Frontal cortex (tissue), 4 donors: ENCODE measurements at places on chromosomes 1 and 21. TPM values are rescaled to one million over a fixed set of nuclear protein-coding genes. Genes with fewer than 3 reads are reported as not detected.
A peak's percentile ranks its signal among the peaks of the same experiment; 100 is the strongest.

Gene HSPB7
- total RNA-seq: not detected

DNA sequence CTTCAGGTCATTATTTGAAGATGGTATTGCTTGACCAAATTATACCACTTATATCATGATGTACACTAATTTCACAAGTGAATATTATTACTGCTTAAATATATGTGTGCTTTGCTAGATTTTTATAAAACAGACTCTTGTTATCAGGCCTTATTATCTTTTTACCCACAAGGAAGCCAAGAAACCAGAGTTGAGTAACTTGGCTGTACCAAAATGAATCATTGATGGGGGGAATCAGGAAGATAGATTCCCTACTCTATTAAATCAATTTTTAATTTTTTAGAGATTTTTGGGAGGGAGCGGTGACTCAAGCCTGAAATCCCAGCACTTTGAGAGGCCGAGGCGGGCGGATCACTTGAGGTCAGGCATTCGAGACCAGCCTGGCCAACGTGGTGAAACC, 16.0 kb upstream of the SCCPDH start:
- DNase-seq: no peak

Gene LCE1A
- not detected for total RNA-seq

Gene RHCE
- under 0.01 TPM for total RNA-seq

DNA sequence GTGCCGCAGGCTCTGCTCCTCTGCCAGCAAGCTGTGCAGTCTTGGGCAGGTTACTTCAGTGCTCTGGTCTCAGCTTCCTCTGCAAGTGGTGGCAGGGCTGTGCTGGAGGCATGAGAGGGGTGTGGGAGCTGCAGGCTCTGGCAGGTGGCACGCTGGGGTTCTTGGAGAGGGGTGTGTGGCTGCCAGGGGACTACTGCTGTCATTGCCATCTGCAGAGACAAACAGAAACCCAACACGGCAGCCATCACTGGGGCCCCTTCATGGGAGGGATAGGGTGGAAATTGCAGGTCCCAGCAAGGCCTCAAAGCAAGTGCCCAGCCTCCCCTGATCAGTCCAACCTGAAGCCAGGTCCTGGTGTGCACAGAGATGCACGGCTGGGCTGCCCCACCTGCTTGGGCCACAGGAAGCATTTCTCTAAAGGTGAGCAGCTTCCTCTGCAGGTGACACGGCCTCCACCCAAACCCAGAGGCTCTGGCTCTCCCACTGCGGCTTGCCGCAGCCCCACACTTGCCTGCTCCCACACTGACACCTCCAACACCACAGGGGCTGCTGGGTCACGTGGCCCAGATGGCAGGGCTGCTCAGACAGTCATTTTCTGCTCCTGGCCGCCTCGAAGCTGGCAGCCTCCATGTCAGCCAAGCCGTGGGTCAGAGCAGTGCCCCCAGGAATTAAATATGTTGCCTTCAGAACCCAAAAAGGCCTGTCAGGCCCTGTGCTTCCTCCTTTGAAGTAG, 4.1 kb upstream of the COL6A2 start:
- DNase-seq: no peak

Gene MTF2
- 64.4 TPM for total RNA-seq

Gene PTGS2
- total RNA-seq: 2.4 TPM

GRCh38 chr1:203368624-203369451, 17.9 kb upstream of the FMOD start:
- DNase-seq: no peak

Gene ADAMTS4
- 0.41 TPM for total RNA-seq

DNA sequence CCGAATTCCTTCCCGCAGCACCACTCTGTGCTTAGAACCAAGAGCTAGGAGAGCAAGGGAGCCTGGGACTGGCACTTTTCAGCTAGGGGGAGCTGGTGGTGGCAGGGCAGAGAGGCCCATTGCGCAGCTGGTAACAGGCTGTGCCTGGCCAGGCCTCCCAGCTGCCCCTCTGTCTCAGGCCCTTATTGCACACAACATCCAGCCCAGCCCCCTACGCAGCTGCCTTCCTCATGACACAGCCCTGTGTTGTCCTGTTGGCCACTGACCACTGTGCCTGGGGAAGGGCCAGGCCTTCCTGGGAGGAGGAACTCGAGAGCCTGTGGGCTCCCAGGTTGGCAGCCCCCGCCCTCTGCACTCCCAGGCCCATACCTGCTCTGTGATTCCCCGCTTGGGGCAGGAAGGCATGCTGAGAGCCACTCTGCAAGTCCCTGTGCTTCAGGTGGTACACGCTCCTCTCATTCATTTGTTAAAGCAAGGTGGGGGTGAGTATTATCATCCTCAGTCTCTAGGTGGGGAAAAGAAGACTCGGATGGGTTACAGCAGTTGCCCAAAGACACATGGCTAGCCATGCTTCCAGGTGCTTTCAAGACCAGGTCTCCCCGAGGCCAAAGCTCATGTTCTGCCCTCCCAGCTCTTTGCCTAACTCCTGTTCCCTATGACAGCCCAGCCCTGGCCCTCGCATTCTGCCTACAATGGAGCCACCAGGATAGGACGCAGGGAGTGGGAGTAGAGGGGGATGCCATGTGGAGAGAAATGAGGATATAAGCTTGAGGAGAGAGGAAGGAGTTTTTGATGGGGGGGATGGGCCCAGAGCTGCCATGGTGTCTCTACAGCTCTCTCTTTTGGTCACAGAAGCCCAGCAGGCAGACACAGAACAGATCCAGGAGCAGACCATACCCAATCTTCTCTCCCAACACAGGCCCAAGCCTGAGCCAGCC, 81.8 kb downstream of the TMEM53 start:
- peak; percentile 48 for DNase-seq

DNA sequence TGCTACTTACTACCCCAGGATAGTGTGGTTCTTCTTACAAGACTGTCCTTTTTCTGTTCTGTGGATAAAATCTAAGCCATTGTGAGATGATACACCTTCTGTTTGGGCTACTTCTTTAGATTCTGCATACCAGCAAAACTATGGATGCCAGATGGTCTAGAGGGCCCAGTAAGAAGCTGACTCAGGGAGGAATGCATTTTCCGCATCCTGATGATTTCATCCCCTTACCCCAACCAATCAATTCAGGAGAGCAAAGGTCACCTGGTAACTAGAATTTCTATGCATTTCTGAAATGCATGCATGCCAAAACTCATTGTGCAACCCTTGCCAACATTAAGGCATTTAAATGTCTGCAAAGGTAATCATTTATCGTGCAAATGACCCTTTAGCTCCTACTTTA, 285.7 kb upstream of the ZP4 start:
- no peak for DNase-seq

- no peak for DNase-seq
These were observed 18.1 kb downstream of the ADAM30 start for GRCh38 chr1:119878171-119878570.

Gene UTP11
- total RNA-seq: 49.7 TPM

DNA sequence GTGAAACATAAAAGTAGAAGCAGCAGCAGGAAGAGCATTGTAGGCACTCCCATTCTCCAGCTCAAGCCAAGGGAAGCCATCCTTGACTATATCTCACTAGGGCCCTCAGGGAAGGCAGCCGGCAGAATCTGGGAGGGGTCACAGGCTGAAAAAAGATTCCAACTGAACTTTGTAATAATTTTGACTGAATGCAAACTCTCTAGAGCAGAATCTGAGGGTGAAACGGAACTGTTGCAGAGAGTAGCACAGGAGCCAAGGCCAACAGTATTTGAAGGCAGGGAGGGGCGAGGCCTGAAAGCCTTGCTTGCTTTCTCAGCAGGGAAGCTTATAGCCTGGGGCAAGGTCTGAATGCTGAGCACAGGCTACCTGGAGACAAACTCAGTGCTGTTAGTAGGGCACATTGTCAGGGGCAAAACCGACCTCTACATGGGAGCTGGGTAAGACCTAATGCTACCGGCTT, 180.6 kb downstream of the COL24A1 start:
- no peak for DNase-seq

GRCh38 chr1:200969726-200970561, 53.6 kb downstream of the KIF21B start:
- DNase-seq: no peak

GRCh38 chr1:163147019-163147418, 55.7 kb downstream of the RGS5 start:
- no peak for DNase-seq

DNA sequence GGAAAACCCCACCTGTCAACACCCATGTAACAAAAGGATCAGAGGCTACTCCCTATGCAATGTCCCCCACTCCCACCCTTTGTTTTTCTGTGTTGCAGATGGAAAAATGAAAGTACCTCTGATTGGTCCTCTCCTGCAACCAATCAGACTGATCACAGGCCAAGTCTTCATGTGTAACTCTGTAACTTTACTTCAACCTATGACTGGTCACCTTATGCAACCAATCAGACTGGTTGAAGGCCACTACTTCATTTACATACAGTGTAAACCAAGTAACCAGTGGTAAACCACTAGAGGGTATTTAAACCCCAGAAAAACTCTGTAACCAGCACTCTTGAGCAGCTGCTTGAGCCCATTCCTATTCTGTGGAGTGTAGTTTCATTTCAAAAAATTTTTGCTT, 266.3 kb upstream of the OLFM3 start:
- no peak for DNase-seq

DNA sequence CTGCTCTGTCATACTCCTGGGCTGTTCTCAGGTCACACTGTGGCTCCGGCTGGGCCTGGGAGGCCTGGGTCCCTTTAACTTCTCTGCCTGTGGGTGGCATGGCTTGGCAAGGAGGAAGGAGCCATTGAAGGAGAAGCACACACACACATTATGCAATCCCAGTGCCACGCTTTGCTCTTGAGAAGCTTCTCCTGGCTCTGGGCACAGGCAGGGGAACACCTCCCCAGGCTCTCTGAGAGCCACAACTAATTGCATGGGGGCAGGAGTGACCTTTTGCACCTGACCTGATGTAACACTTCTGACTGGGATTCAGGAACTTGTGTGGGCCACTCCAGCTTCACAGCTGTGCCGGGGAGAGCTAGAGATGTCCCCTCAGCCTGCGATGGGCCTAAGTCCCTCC, 23.1 kb downstream of the LGR6 start:
- DNase-seq: no peak

DNA sequence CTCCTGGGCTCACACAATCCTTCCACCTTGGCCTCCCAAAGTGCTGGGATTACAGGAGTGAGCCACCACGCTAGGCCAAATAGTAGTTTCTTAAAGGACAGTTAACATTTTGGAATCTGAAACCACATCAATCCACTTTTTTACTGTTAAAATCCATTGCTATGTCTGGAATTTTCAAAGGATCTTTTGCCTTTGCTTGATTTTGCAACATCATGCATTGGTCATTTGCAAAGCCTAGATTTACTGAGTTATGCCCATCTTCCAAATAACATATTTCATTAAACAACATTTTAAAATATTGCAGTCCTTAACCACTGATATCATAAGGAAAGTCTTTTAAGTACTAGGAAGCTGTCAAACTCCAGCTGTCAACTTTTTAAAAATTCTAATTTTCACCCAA, 3.3 kb downstream of the POGZ start:
- DNase-seq: no peak

DNA sequence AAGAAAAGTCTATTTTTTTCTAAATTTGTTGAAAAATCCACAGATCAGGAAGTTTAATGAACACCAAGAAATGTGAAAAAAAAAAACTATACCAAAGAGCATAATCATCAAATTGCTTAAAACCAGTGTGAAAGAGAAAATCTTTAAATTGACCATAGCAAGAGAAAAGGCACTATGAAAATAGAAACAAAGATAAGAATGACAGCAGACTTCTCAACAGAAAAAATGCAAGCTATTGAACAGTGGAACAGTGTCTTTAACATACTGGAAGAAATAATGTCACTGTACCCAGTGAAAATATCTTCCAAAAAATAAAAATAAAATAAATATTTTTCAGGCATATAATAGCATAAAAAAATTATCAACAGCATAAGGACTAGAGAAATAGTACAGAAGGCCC, 243.0 kb upstream of the GJB5 start:
- DNase-seq: no peak

- DNase-seq: peak; percentile 50
These were observed 765 bp upstream of the BMP8A start for GRCh38 chr1:39490596-39491145.

DNA sequence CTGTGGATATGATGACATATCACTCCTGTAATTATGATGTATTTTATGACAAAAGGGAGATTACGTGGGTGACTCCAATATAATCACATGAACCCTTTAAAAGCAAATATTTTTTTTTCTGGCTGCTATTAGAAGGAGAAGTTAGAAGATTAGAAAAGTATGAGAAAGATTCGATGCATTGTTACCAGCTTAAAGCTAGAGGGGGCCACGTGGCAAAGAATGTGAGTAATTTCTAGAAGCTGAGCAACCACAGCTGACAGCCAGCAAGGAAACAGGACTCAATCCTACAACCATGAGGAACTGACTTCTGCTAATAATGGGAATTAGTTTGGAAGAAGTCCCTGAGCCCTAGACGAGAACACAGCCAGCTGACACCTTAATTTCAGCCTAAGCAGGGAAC, 56.3 kb upstream of the C1orf87 start:
- DNase-seq: no peak

DNA sequence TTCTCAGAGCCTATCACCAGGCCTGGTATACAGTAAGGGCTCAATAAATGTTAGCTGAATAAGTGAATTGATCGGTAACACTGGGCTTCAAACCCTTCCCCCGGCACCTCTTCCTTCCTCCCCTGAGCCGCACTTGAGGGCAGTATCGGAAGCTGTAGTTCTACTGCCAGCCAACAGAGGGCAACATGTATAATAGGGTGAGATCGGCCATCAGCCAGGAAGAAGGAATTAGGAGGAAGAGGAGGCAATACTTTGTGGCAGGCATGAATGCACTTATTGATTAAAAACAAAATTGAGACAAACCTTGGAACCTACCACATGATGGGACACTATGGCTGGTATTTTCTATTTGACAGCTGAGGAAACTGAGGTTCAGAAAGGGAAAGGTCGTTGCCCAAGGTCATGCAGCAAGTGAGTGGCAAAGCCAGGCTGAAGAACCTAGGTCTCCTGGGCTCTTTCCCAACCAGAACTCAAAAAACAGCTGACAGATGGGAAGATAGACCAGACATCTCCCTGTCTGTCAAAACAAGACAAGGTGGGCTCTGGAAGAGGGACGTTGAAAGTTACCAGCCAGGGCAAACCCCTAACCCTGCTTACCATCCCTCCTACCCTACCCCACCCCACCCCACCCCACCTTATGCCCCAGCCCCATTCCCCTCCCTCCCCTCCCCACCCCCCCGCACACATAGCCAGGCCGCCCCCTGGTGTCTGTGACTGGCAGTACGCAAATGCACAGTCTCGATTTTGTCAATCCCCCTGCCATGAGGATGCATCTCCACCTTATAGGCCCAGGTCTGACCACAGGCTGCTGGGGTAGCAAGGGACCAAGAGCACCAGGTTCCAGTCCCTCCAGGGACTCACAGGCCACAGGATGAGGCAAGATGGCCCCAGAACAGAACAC, 107.3 kb upstream of the RUNX3 start:
- DNase-seq: no peak

- no peak for DNase-seq
These were observed 30.1 kb upstream of the ENO1 start for GRCh38 chr1:8908388-8909151.
